ENCODE measurements at places on chromosomes 16 and 17.

GRCh38 chr17:37830151-37830993 is 85.5 kb upstream of the HNF1B start:
- no peak for DNase-seq

- no peak for DNase-seq
Observed at GRCh38 chr16:85316321-85316919, 204.1 kb upstream of the CIBAR2 start.

- no peak for DNase-seq
Observed at GRCh38 chr17:43224146-43224705, 4.2 kb downstream of the CCDC200 start.

- DNase-seq, result no peak
Observed at GRCh38 chr16:19474617-19475016, 47.3 kb downstream of the GDE1 start.

GRCh38 chr16:87834668-87835473 is 34.4 kb downstream of the SLC7A5 start:
- no peak for DNase-seq

- no peak for DNase-seq
Observed at GRCh38 chr17:54781389-54781788, 119.3 kb upstream of the TOM1L1 start.

GRCh38 chr17:63514477-63514876 is 8.7 kb upstream of the KCNH6 start:
- DNase-seq, result no peak

- no peak for DNase-seq
Observed at GRCh38 chr17:40531051-40531991, 29.9 kb upstream of the TNS4 start.

GRCh38 chr16:86673956-86674453 is 95.7 kb downstream of the FOXL1 start:
- no peak for DNase-seq

DNA sequence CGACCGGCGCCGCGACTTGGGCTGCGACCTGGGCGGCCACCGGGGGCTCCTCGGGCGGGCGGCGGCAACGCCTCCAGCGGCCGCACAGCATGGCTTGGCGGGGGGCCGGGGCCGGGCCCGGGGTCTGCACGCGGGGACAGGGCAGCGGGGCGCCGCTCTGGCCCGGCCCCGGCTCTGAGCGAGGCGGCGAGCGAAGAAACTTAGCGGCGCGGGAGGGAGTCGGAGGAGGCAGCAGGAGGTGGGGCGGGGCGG is at the start of gene PLCD3:
Gene PLCD3 (minus strand): TSS at position 196 of the 252 bp plus-strand sequence. CDS start 105 bp downstream, at position 91.
- DNase-seq, result no peak

DNA sequence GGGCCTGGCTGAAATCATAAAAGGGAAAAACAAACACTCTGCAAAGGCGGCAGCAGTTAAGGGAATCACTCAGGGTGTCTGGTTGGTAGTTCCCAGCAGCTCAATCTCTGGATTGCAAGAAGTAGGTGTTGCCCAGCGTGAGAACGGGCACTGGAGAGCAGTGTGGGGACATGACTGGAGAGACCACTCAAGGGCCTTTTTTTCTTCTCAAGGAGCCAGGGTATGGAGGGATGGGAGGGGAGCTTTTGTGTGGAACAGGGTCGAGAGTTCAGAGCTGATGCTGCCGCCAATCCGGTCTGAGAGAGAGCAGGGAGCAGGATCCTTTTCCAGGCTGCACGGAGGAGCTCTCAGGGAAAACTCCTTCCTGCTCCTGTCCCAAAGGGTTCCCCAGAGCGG is 15.2 kb downstream of the SCNN1B start:
- DNase-seq, result no peak

GRCh38 chr17:45904866-45905265 is 10.5 kb downstream of the MAPT start:
- DNase-seq, result no peak

DNA sequence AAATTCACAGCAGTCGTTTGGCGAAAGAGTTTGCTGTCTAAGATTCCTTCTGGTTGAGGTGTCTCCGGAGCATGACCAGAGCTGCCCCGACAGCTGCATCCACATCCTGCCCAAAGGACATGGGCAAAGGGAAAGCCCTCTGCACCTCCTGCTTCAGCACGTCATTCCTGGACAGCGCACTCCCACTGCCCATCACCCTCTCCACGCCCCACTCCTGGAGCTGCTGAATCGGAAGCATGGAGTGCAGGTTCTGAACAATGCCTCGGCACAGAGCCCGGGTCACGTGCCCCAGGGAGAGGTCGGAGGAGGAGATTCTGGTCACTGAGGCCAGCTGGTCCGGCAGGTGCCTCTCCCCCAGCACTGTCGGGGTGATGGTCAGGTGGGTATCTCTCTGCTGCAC is 1.3 kb upstream of the TRPV1 start:
- DNase-seq, result no peak

DNA sequence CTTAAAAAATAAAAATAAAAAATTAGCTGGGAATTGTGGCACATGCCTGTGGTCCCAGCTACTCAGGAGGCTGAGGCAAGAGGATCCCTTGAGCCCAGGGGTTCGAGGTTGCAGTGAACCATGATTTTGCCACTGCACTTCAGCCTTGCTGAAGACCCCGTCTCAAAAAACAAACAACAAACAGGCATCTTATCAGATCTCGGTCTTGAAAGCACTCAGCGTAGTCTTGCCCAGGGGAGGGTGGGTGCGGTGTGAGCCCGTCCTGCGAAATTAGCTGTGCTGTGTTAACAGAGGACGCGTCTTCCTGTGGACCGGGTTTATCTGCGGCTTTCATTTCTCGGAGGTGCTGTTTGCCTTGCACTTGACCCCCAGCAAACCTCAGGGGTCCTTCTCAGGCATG is 5.4 kb downstream of the GAA start:
- DNase-seq, result no peak

- no peak for DNase-seq
Observed at GRCh38 chr17:10094797-10095196, 103.6 kb downstream of the GAS7 start.

DNA sequence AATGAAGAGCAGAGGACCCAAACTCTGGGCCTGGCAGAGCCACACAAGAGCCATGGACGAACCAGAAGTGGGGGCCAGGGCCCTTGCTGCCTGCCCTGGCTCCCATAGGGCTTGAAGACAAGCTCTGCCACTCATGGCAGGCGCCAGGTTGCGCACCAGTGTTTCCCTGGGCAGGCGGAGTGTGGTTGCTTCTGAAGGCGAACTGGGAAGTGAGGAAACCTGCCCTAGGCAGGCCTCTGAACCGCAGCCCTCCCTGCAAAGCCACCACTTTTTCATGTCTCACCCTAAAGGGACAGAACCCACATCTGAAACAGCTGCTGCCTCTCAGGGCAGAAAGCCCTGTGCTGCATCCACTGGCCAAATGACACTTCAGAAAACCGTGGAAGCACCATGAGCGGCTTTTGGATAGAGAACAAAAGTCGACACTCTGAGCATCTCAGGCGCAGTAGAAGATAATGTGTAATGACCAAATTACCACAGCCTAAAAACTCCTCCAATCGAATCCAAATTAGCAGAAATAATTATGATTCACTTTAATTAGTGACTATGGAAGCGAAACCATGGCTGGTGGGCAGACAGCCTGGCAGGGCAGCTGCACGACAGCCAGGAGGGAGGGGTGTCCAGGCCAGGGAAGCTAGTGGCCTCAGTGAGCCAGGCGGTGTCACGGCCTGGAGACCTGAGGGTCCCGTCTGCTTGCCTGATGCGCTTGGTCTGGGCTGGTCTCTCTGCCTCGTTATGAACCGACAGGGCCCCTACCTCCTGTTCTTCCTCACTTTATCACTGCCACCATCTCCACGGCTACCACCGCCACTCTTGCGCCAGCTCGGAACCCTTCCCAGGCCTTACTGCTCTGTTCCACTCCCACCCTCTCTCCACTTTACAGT is 59.1 kb downstream of the PRMT7 start:
- no peak for DNase-seq

- no peak for DNase-seq
Observed at GRCh38 chr17:65531256-65532100, 30.0 kb downstream of the AXIN2 start.

GRCh38 chr17:40329839-40330794 is 21.1 kb downstream of the RARA start:
- no peak for DNase-seq

DNA sequence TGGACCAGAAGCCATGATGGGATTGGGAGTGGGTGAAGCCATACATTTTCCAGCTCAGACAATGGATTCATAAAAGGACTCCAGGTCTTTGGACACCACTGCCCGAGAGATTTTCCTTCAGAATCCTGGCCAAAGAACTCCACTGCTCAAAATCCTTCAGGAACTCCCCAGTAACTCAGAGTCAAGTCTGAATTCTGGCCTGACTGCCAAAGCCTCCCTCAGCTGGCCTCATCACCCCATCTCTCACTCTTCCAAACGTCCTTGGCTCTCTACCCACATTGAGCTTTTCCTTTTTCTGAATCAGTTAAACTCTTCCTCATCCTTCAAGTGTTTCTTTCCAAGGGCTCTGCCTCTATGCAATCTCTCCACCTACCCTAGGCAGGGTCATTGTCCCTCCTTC is 1.2 kb upstream of the SEPTIN1 start:
- no peak for DNase-seq

DNA sequence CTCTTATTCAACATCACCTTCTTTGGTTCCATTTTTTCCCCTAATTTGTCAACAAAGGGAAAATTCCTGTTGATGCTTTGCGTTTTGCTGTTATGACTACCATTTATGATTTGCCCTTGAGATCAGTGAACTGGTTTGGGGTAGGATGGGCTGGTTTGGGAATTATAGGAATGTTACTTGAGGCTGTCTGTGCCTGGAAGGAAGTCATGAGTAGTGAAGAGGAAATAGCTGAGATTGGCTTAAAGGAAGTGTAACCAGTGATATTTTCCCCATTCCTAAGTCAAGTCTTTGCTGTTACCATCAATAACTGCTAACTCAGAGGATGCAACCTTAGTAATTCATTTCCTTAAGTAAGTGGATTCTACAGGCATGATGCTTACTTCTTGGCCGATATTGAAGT is 179.2 kb downstream of the MAP2K6 start:
- no peak for DNase-seq

GRCh38 chr16:1432388-1433262 is 1.7 kb downstream of the PERCC1 start:
- DNase-seq, result no peak

GRCh38 chr16:85453194-85453678 is 159.9 kb upstream of the GSE1 start:
- DNase-seq, result no peak

DNA sequence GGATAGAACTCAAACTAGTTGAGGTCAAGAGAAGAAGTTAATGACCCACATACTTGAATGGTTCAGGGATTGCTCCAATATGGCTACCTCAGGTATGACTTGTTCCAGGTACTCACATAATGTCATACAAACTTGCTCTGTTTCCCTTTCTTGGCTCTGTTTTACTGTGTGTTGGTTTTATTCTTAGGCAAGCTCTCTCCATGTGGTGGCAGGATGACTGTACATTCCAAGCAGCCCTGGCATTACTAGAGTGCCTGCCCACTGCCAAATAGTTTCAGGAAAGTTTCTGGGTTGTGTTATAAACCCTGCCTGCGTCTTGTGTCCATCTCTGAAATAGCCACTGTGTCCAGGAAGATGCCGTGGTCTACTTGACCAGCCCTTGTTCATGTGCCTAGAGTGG is 476.8 kb downstream of the SHISA9 start:
- DNase-seq, result no peak

- DNase-seq, result no peak
Observed at GRCh38 chr16:86511317-86512161, 1.2 kb downstream of the FOXF1 start.

DNA sequence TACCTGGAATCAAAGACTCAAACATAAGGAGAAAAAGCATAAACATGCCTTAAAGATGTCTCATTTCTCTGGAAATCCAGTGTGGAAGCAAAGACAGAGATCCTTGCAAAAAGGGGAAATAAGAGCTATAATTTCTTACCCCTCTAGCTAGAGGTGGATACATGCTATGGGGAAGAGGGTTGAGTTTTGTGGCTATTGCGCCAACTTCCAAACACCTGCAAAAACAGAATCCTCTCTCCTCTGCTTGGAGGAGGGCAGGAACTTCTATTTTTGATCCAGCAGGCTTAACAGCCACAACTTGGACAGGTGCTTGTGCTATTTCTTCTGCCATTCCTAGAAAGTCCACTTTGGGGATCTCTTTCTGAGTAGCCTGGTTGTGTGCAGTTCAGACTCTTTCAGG is 21.5 kb upstream of the NUDT7 start:
- no peak for DNase-seq

- DNase-seq, result no peak
Observed at GRCh38 chr17:69500911-69501429, 86.5 kb downstream of the MAP2K6 start.

Measured in fibroblast of skin of left biceps (primary cell).